ENCODE measurements at places on chromosomes 4 and X.

- DNase-seq = peak; percentile 55
Measured at GRCh38 chrX:13078739-13079444, 34.5 kb upstream of the FAM9C start.

DNA sequence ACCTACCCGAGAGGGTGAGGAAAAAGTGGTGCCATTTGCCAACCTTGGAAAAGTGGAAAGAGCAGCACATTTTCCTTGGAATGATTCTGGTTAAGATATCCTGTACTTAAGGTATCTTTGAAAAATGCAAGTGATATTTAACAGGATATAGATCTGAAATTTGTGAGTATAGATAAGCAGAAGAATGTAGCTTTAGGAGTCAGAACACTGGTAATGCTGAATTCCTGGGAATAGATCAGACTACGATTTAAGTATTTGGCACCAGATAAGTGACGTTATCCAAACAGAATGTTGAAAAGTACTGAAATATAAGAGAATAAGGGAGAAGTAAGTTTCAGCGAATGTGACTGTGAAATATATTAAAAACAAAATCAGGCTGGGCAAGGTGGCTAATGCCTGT, 210.1 kb downstream of the PCDH7 start:
- DNase-seq = no peak

- DNase-seq = peak; percentile 47
Measured at GRCh38 chrX:68686097-68686977, 38.9 kb downstream of the STARD8 start.

GRCh38 chrX:21708116-21708515, 49.8 kb downstream of the SMPX start:
- DNase-seq = no peak

DNA sequence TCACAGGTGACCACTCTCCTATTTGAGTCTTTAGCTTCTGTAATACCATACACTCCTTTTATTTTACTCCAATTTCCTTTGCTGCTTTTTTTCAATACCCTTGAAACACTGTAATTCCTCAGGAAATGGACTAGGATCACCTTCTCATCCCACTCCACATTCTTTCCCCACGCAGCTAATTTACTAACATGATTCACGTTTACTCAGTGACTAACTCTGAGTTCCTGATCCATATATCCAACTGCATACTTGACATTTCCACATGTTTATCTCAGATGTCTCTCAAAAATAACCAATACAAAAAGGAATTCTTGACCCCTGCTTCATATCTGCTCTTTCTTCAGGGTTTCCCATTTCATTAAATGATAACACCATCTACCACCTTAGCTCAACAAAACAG, 19.9 kb downstream of the RPS6KA6 start:
- no peak for DNase-seq

GRCh38 chr4:10731690-10732089, 47.1 kb upstream of the CLNK start:
- no peak for DNase-seq

DNA sequence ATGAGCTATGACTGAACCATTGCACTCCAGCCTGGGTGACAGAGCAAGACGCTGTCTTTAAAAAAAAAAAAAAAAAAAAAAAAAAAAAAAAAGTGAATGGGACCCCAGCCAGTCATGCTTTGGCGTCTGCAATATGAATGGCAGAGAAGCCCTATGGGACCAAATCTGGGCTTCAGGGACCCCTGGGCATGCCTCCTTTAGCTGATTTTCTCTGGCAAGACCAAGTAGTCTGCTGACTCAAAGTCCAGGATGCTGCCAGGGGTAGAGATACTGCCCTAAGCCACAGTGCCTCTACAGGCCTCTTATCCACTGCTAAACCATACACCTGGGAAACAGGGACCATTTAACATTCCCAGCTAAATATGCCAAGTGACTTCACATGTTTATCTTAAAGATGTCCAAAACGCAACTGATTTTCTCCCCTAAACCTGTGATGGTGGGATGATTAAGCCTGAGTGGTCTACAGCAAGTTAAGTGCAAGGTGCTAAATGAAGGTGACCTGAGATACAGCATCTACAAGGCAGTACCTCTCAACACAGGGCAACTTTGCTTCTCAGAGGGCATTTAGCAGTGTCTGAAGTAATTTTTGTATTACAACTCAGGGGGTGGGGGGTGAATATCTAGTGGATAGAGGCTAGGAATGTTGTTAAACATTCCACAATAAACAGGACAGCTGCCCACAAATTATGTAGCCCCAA, 5.8 kb downstream of the RPS4X start:
- no peak for DNase-seq

DNA sequence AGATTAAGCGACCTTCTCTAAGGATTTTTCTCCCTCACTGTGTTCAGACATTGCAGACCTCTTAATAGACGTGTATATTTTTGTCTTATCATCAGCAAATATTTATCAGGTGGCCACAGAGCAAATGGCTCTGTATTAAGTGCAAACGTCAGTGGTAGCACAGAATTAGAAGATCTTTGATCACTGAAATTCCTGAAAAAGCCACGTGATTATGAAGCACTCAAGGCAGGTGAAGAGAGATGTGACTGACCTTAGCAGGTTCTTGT, 105.9 kb upstream of the TBC1D9 start:
- DNase-seq = no peak

DNA sequence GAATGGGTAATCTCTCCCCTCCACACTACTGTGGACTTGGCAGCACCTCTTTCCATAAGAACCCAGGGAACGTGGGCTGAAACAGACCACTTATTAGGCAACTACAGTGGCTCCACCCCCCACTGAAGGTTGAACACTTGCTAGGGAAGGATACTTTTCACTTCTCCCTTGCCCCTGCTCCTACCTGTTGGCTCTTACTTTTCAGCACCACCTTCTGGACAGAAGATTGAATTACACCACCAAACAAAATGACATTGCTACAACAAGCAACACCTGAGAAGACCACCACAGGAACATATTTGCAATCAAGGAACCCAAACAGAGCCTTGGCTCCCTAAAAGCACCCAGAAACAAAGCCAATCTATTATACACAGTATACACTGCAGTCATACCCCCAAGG, 132.1 kb upstream of the CXCL13 start:
- no peak for DNase-seq

DNA sequence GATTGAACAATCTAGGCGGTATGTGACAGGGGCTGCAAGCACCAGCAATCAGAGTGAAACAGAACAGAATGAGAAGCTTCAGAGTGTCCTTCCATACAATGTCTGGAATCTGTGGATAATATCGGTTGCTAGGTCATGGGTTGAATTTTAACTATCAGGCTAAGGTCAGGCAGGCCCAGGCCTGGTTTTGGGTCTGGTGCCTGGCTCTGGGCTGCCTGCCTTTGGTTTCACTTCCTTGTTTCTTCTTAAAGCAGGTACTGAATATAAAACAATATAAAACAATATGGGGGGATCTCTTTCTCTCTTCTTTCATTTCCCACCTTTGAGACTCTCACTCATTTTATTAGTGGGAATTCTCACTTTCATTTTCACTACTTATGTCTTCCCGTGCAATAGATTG, 962.0 kb downstream of the CCSER1 start:
- no peak for DNase-seq

GRCh38 chr4:73675623-73676022, 55.4 kb upstream of the RASSF6 start:
- no peak for DNase-seq

DNA sequence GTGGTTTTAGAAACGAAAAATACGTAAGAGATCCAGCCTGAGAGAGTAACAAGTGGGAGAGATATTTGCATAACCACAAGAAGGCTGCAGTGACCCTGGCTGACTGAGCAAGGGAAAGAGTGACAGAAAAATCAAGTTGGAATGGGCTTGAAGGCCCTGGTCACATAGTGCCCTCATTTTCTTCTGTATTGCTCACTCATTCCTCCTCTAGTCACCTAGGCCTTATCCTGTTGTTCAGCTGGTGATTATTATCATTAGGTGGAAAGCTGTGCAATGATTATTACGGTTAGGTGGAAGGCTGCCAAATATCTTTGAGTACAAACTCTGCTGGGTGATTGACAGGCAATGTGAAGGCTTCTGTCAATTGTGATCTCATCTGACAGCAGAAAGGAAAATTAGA, 2384.1 kb downstream of the PCDH7 start:
- no peak for DNase-seq

DNA sequence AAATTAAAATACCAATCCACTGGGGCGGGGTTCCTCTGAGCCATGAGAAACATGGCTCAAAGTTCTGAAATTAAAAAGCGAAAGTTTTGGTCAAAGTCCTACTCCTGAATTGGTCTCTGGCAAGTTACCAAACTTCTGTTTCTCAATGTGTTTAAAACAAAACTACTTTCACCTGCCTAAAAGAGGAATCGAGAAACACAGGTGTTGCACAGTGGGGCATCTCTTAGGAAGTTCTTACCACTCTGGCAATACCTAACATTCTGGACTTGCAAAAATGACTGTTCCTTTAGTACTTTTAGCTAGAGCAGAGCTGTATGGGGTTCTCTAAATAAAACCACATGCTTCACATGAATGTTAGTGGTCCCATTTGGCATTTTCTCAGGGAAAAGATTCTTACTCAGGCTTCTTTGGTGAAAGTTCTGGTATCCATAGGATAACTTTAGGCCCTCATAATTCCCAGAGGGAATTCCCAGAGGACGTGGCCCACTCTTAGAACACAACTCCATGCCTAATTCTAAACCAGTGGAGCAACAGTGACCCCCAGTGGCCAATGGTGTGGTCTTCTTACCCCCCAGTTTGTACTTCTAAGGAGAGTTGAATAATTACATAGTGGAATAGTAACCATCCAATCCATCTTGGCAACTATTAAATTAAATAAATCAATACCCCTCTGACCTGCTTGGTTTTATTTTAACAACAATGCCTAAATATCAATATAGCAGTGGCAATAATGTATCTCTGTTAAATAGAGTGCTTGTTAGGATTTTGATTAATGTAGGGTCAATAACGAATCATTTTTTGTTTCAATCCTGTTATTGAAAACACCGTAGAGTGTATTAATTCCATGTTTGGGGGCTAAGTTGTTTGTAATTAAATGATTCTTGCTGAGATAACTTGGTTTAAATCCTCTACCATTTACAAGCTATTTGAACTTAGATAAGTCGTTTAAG, 21.9 kb downstream of the BMP3 start:
- peak; percentile 73 for DNase-seq

DNA sequence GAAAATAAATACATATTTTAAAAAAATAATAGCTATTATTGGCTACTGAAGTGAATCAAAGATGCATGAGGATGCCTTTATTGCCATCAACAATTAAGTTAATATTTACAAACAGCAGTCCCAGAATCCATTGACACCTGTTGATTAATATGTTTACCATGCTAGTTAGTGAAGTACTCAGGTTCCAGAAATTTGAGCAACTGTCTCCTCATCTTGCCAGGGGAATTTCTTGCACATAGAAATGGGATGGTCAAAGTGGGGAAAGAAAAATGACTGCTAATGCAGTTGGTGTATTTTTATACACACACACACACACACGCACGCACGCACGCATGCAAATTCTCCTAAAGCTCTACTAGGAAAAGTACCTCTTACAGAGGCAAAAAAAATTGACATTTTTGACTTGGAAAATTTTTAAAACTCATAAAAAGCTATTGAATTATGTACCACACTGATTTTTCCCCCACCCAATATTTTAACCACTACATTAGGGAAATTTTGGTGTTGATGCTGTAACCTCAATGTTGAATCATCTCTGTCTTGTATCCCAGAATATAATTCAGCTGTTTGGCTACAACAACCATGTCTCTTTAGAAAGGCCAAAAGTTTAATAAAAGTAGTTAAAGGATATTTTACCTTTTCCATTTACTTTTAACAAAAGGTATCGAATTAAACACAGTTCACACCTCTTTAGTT, 105.3 kb upstream of the TMEM150C start:
- DNase-seq = no peak

DNA sequence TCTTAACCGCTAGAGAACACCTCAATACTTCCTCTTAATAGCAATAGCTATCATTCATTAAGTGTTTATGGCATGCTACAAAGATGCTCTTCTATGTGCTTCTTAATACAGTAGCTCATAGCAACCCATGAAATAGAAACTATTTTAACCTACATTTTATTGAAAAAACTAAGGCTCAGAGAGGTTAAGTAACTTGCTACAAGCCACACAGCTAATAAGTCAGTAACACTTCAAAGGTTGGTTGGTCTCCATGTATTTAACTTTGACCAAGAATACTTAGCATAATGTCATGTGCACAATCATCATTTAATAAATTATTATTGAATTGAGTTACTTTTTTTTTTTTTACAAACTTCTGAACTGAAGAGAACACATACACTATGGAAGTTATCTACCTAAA, 36.1 kb downstream of the IL13RA1 start:
- no peak for DNase-seq

DNA sequence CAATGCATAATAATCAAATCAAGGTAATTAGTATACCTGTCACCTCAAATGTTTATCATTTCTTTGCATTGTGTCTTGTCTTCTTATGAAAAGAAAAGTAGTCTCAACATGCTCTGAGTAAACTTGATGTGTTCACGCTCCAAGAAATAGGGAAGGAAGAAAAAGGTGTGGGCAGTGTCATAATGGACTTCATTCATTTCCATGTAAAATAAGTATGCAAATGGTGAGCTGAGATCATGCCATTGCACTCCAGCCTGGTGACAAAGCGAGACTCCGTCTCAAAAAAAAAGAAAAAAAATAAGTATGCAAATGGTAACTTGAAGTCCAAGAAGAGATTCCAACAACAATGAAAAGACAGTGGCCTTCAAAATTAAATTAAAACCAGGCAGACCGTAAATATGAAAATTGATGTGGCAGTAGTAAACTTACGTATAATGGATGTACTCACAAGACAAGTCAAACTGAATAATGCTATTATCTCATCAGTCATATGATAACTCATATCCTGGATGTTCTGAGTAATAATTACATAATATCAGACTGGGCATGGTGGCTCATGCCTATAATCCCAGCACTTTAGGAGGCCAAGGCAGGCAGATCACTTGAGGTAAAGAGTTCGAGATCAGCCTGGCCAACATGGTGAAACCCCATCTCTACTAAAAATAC, 6.0 kb upstream of the CWH43 start:
- DNase-seq = no peak

Data from femur (tissue), 1 donor.